Suppressor macrophage (primary cell): ENCODE measurements at places on chromosomes 7 and 10.

GRCh38 chr7:70044064-70044463 is 445.8 kb downstream of the AUTS2 start:
- no peak for DNase-seq

- DNase-seq: no peak
Observed at GRCh38 chr10:14486777-14487487, 156.2 kb upstream of the FRMD4A start.

- DNase-seq: no peak
Observed at GRCh38 chr7:131381069-131381838, 53.6 kb downstream of the MKLN1 start.

DNA sequence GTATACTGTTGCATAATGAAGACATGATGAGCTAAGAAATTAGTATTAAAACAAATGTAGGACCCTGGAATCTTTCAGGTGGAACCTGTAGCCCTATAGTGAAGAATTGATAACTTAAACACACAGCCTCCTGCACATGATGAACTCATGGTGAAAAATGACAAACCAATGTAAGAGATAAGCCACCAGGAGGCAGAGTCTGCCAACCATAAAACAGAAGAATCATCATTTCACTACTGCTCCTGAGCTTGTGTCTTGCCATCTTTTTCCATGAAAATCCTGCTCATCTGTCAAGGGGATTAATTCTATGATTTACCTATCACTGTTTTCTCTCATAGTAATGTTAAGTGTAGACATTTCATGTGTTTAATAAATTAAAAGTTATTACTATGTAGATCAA is 363.9 kb downstream of the MALRD1 start:
- peak; percentile 57 for DNase-seq

- no peak for DNase-seq
Observed at GRCh38 chr10:116210588-116211346, 62.2 kb downstream of the GFRA1 start.

DNA sequence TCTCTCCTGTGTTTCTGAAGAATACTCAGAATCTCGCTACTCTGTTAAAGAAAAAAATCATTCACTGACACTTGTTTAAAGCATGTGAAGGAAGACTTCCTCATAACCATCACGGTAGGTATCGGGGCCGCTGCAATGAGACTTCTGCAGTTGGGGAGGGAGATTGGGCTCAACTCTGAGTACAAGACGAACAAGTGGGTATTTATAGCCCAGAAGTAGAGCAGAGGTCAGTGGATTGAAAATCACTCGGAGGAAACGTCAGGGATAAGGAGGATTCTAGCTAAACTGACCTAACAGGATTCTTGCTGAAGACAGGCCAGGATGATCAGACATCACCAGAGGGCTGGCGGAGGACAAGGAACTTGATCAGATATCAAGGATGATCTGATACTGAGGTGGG is 33.3 kb downstream of the ITPRIP start:
- no peak for DNase-seq

DNA sequence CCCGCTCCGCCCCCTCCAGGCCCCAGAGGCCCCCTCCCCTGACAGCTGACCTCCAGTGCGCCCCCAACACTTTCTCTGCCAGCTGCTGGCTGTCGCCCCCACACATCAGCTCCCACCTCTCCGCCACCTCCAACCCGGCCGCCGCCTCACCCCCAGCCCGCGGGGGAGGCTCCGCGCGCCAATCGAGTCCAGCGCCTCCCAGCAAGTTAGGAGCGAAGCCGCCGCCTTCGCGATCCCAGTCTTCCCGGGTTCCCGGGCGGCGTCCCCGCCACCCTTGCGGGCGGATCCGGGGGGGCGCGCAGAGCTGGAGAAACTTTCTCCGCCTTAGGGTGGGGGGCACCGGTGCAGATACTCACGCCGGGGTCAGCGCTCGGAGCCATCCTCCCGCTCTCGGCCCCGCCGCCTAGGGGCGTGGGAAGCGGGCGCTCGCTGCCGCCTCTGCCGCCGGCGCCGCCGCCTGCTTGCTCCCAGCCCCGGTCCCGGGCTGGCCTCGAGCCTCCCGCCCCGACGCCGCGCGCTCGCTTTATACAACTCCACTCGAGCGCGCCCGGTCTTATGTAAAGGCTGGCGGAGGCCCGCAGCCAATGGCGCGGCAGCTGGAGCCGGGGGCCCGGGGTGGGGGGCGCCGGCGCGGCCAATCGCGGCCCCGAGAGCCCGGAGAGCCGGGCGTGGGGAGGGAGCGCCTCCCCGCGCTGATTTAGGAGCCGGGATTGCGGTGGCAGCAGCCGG is at the start of gene CRTAC1:
Gene CRTAC1, minus strand, starts transcription at position 529 of the 729 bp plus-strand sequence. Its CDS starts 149 bp downstream, at position 380.
- no peak for DNase-seq

DNA sequence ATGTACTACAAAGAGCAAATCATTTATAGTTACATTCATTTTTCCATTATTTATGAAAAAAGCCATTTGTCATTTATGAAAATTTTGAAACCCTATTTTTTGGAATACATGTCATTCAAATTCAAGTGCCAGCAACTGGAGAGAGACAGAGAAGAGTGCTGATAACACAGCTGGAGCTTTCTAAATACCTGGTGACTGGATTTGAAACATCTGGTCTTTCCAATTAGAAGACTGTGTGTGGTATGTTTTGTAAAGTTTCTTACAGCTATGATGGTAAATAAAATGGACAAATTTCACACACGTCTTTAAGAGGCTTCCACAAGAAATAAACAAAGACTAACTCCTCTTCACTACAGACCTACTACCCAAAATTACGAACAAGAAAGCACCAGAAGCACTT is 56.8 kb downstream of the CHCHD3 start:
- no peak for DNase-seq

DNA sequence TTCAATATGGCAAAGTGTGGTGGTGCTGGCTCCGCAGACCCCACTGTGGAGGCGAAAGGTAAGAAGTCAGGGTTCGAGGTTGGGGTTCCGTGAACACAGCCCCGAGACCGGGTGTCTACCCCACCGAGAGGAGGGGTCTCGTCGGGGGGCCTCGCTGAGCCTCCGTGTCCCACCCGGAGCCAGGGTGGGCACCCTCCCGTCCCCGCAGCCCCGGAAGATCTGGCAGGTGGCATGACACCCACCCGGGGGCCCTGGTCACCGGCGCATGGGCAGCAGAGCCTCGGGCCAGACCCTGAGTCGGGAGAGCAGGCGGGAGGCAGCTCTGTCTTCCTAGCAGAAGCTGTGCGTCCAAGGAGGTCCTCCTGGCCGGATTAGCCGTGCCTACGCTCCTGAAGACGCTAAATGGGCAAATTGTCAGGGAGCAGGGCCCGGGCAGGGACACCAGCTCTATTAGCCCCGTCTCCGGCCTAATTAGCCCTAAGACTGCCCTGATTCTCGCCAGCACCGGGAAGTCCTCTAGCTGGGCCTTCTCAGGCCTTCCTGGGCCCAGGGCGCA is 56.4 kb downstream of the UNCX start:
- no peak for DNase-seq

DNA sequence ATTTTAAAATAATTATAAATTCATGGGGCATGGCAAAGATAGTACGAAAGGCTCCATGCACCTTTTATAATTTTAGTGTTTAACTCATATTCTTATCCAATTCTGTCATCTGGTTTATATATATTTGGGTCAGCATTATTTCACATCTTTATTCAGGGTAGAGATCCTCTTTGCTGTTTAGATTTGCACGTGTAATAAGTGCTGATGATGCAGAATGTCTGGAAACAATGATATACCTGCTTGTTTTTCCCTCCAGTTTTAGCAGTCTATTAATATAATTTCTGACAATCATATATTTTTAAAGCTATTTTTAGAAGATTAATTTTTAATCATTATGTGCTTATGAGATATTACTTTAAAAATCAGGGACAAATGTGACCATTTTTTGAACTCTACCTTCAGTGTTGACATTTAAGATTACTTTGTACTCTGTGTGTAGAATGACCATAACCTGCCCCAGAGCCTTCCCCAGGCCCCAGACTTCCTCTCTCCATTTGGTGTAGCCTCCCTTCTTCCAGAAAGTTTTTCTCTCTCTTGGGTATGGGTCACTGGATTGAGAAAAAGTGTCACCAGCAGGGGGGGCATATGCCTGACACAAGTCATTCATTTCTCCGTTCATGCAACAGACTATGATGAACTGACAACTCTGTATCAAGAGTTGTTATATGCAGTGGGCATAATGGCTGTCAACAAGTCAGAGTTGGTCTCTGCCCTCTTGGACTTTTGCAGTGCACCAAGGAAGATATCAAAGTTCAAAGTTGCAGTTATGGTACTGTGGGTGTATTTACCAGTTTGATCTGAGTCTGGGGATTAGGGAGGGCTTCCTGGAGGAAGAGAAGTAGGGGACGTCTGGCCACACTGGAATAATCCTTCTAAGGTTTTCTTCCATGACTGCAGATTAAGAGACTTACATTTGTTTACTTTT is 192.6 kb upstream of the CCDC6 start:
- DNase-seq: peak; percentile 11

DNA sequence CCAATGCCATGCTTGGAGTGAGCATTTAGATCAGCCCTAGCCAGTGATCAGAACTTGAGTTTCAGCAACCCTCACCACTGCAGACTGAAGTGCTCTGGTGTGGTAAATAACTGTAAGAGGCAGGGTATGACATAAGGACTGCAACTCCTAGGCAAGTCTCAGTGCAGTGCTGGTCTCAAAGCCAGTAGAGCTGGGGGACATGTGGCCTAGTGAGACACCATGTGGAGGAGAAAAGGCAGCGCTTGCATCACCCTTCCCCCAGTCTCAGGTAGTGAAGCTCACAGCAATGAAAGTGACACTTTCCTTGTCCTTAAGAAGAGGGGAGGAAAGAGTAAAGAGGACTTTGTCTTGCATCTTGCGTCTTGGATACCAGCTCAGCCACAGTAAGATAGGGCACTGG is 386.8 kb upstream of the POT1 start:
- no peak for DNase-seq

GRCh38 chr10:124283949-124284250 is 134.8 kb downstream of the OAT start:
- DNase-seq: no peak

- DNase-seq: no peak
Observed at GRCh38 chr7:115822380-115822779, 208.2 kb downstream of the TFEC start.

DNA sequence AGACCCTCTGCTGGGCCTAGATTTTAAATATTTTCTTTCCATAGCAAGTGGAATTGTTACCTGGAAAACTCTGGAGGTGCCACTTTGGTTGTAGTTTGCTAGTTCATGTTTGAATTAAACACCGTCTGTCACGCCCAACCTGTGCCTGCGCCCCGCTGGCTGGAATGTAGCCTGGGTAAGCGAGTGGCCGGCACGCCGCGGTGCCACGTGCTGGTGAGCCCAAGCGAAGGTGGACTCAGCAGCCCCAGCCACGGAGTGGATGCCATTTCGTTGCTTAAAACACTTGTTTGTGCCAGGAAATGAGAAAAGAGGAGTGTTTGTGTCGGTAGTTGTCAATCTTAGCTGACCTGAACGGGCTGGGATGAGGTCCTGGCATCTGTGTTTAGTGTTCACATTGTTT is 2.7 kb downstream of the GET4 start:
- no peak for DNase-seq

- DNase-seq: no peak
Observed at GRCh38 chr7:1608318-1608717, 38.5 kb upstream of the PSMG3 start.

- peak; percentile 39 for DNase-seq
Observed at GRCh38 chr10:49379596-49380410, 16.1 kb downstream of the DRGX start.

DNA sequence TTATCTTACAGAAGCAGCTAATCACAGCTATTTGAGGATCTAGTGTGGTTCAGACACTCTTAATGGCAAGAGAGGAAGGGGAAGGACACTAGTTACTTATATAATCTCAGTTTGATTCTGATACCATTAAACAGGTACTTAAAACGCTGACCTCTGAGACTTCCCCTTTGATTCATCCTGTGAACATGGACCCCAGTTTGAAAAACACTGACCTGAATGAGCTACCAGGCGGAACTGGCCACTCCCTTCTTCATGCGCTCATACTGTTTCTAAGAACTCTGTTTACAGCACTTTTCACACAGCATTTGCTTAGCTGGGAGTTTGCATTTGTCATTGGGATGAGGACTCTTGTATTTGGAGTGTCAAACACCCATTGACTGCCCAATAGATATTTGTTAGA is 45.7 kb downstream of the BEND7 start:
- no peak for DNase-seq

DNA sequence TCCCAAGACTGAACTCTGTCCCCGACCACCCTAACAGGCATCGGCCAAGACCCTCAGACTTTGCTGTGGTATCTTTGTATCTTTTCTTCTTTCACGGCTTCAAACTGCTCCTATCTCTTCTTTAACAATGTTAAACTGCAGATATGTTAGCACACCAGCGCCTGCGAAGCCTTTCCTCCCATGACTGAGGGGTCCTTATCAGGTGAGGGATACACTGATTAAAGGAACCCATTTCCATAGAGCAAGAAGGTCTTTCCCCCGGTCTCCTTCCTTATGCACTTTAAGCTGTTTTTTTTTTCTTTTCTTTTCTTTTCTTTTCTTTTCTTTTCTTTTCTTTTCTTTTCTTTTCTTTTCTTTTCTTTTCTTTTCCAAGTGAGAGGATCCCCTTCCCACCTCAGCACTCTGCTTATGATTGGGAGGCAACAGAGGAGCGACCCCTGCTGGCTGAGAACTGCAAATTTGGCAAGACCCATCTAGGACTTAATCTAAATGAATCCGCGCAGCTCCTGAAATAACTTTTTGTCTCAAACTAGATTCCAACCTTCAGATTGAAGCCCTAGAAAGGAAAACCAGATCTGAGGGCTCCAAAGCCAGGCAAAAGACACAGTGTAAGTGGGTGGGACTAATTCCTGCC is 109.9 kb downstream of the ITGB8 start:
- no peak for DNase-seq

GRCh38 chr10:241966-242643 is 106.8 kb downstream of the ZMYND11 start:
- DNase-seq: no peak

- DNase-seq: no peak
Observed at GRCh38 chr10:82576093-82576492, 701.1 kb downstream of the NRG3 start.

DNA sequence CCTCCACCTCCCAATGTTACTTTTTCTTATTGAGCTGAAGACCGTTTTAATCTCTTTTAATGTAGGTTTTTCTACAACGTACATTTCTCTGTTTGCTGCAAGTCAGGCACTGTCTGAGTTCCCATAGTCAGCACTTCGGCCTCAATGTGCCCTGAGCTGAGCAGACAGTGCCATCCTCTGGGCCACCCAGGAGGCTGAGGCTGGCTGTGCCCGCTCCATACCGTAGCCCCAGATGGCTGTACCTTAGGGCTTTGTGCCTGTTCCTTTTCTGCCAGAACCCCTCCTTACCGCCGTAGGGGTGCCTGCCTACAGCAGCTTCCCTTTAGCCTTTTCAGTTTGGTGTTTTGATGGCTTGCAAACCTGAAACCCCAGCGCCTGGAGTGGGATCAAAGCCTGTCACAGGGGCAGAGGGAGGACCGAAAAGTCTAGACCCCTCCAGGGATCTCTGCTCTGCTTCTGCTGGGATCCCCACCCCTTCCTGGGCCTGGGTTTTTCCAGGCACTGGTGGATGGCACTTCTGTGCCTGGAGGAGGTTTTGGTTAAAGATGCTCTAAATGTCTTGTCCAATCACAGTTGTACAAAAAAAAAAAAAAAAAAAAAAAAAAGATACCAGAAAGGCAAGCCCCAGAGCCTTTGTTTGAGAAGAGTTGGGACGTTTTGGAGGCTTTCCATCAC is 9.0 kb downstream of the AGAP3 start:
- no peak for DNase-seq
